ENCODE measurements at places on chromosomes 6 and 20.
A peak's percentile ranks its signal among the peaks of the same experiment; 100 is the strongest.

DNA sequence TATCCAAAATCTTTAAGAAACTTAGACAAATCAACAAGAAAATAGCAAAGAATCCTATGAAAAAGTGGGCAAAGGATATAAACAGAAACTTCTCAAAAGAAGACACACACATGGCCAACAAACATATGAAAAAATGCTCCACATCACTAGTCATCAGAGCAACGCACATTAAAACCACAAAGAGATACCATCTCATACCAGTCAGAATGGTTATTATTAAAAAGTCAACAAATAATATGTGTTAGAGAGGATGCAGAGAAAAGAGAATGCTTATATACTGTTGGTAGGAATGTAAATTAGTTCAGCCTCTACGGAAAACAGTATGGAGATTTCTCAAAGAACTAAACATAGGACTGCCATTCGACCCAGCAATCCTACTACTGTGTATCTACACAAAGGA lies 212.0 kb upstream of the DTNBP1 start:
- DNase-seq, result no peak

- DNase-seq, result no peak
Measured at GRCh38 chr20:62052336-62052841, 13.3 kb downstream of the TAF4 start.

GRCh38 chr6:153976921-153977693 lies 61.9 kb upstream of the OPRM1 start:
- peak; percentile 14 for DNase-seq

- no peak for DNase-seq
Measured at GRCh38 chr6:56839533-56840183, 115.2 kb upstream of the BEND6 start.

DNA sequence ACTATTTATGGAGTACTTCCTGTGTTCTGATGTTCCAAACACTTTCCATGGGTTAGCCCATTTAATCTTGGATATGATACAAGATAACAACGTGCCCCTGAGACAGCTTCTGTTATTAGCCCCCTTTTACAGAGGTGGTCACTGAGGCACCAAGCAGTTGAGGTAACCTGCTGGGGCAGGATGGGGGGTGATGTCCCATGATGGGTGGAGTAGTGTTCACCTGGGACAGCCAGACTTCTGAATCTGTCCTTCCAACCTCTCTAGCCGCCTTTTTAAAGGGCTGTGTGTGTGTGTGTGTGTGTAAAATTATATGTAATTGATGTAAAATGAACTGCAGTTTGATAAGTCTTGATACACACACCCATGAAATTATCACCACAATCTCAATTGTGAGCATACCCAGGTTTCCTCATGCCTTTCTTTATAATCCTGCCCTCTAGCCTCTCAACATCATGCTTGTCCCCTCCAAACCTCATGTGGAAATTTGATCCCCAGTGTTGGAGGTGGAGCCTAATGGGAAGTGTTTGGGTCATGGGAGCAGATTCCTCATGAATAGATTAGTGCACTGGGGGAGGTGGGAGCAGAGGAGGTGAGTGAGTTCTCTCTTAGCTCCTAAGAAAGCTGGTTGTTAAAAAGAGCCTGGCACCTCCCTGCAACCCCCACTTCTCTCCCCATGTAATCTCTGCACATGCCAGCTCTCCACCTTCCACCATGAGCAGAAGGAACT lies 39.2 kb downstream of the PLAGL2 start:
- no peak for DNase-seq

GRCh38 chr20:7426890-7427496 lies 513.3 kb downstream of the HAO1 start:
- DNase-seq, result no peak

DNA sequence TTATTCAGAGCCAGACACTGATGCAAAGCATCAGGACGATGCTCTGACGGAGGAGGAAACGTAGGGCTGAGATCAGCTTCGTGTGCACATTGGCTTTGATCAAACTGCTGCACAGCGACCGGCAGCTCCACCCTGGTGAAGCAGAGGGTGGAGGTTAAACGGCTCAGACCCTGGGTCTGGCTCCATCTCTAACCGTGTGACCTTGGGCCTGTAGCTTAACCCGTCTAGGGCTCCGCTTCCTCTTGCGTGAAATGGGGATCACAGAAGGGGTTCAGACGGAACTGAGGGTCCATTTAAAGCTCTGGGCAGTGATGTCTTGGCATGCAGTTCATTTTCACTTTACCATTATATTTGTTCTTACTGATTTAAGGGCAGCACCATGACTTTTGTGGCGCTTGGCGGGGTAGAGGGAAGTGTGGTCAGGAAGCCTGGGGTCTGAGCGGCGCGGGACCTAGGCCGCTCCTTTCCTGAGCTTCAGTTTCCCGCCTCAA lies 644 bp downstream of the RBL1 start:
- DNase-seq, result peak; percentile 1

DNA sequence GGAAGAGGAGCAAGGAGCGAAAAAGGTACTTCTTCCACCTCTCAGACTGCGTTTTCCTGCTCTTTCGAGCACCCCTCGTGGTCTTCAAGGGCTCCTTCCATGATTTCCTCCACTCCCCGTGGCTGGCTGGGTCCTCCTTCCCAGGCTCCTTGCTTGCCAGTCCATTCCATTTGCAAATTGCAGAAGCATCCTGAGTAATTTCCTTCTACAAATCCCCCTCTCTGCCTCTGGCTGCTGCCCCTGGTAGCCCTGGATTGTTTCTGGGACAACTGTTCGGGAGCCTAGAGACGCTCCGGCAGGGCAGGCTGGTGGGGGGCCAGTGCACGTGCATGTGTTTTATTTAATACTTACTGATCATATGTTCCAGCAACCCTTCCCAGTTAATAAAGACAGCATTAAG lies 173.1 kb downstream of the ZMYND8 start:
- DNase-seq, result no peak

DNA sequence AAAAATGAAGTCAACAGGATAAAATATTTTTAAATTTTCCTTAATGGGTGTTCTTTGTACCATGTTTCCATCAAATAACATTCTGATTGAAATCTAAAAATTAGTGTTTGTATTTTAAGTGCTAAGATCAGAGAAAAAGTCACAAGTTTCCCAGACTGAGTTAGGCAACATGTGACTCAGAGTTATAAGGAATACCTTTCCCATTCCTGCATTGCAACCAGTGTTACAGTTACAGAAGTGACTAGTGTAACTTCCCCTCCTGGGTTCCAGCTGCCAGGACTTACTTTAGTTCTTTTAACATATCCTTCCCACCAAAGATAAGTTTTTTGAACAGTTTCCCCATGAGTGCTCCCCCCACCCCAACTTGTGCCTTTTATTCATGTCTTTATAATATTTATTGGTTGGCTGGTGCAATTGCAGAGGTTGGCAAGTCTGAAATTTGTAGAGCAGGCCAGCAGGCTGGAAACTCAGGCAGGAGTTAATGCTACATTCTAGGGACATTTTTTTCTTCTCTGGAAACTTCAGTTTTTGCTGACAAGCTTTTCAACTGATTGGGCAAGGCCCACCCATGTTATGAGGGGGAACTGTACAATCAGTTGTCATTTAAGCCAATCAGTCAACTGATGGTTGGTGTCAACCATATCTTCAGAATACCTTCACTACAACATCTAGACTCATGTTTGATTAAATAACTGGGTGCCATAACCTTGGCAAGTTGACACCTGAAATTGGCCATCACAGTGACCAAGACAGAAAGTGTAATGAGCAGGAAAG lies 22.9 kb upstream of the ESR1 start:
- DNase-seq, result no peak

DNA sequence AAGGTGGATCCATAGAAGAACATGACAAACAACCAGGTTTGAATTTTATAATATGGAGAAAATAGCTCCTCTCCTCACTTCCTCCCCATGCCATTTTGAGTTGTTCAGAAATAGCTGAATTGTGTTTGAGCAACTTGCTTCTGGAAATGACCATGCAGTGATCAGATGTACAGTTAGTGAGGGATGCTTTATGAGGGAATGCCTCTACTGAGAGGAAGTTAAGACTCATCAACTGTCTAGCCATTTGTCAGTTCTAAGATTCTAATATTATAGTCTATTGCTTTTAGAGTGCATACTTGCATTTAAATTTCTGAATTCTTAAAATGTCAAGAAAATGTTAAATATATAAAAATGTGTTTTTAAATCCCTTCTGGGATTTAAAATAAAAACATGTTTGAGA lies 3.8 kb downstream of the LAMA2 start:
- DNase-seq, result no peak

GRCh38 chr6:168051648-168052047 lies 27.4 kb downstream of the FRMD1 start:
- DNase-seq, result no peak

Measured in LoVo (cell line).